ENCODE measurements at places on chromosomes 16 and 17.

DNA sequence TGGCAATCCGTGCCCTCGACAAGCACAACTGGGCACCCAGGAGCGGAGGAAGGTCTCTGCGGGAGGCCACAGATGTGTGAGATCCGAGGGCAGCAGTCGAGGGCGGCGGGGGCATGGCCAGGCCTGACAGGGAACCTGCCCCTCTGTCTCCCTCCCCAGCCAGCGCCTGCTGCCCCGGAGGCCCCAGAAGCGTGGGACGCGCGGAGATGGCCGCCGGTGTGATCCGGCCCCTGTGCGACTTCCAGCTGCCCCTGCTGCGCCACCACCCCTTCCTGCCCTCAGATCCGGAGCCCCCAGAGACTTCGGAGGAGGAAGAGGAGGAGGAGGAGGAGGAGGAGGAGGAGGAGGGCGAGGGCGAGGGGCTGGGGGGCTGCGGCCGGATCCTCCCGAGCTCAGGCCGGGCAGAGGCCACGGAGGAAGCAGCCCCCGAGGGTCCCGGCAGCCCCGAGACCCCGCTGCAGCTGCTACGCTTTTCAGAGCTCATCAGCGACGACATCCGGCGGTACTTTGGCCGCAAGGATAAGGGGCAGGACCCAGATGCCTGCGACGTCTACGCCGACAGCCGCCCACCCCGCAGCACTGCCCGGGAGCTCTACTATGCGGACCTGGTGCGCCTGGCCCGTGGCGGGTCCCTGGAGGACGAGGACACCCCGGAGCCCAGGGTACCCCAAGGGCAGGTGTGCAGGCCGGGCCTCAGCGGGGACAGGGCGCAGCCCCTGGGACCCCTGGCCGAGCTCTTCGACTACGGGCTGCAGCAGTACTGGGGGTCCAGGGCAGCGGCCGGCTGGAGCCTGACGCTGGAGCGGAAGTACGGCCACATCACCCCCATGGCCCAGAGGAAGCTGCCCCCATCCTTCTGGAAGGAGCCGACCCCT is 1.7 kb downstream of the PERCC1 start:
- no peak for DNase-seq

DNA sequence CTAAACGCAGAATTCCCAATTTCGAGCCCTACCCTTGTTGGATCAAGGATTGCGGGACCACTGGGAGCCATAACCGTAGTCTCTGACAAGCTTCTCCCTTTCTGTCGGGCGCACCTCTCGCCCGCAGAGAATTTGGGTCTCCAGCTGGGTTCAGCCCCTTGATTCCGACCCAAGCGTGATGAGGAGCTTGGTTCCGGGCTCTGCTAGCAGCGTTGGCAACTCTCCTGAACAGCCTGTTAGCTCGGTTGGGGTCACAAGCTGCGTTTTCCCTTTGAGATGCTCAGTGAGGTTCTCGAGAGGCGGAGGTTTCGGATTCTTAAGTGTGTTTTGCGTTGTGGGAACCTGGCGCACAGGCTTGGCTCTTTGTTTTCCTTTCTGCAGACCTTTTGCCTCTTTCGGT is 655 bp downstream of the ATXN1L start:
- peak; percentile 38 for DNase-seq

- peak; percentile 56 for DNase-seq
These were observed 237.3 kb upstream of the WSCD1 start for GRCh38 chr17:5832886-5833285.

GRCh38 chr17:46772475-46773220 is 45.8 kb downstream of the WNT3 start:
- no peak for DNase-seq

DNA sequence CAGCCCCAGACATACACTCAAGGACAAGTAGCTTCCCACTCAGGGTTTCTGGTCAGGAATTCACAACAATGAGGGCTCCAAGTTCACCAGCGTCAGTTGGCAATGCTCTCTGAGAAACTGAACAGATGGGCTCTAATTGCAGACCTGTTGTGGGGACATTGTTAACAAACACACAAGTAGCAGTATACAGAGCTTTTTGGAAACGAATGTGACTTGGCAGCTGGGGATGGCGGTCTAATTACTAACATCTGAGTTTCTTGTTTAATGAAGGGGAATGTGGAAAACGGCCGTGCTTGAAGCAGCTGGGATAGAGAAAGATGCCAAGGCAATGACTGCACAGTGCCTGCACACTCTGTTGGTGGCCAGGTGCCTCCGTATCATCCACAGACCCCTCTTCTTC is 316.1 kb upstream of the IRX3 start:
- no peak for DNase-seq

DNA sequence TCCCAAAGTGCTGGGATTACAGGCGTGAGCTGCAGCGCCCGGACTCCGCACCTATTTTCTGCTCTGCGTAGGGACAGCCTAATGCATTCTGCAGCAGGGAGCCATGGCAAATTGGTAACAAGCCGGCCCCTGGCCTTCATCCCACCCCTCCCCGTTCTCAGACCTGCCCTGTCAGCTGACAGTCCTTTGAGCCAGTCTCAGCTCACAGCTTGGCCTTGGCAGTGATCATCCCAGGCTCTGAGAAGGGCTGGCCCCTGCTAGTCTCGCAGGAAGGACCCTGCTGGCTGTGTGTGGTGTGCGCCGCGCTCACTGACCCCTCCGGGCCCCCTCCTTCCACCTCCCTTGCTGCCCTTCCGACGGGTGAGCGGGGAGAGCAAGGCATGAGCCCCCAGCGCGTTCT is 10.3 kb upstream of the NPTX1 start:
- no peak for DNase-seq

DNA sequence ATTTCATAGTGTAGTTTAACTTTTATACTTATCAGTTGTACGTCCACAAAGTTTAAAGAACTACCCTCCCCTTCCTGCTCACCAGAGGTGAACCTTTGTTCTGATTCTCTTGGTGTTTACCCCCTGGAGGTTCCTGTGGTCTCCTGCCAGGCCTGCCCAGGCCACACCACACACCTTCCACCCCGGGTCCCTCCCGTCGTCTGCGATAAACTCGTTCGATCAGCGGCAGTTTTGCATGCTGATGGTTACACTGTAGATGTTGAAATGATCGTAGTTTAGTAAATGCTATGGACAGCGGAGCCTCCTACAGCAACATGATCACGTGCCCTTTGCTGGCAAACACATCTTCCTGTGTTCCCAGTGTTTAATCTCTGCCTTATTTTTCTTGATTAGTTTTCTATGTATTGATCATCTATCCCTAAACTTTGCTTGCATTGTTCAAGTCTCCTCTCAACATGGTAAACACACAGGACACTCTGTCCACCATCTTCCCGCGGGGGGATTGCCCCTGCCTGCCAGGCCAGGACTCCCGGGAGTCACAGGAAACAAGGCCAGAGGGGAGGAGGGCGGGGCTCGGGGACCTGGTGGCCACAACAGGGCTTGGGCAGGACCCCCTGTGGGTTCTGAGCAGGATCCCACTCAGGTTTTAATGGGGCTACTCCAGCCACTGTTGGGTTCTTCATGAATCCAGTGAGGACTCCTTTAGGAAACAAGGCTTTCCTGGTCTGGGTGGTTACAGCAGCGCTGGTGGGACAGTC is 2.8 kb upstream of the ACSF3 start:
- DNase-seq, result no peak

GRCh38 chr17:61393550-61393903 is 6.1 kb upstream of the TBX2 start:
- no peak for DNase-seq

DNA sequence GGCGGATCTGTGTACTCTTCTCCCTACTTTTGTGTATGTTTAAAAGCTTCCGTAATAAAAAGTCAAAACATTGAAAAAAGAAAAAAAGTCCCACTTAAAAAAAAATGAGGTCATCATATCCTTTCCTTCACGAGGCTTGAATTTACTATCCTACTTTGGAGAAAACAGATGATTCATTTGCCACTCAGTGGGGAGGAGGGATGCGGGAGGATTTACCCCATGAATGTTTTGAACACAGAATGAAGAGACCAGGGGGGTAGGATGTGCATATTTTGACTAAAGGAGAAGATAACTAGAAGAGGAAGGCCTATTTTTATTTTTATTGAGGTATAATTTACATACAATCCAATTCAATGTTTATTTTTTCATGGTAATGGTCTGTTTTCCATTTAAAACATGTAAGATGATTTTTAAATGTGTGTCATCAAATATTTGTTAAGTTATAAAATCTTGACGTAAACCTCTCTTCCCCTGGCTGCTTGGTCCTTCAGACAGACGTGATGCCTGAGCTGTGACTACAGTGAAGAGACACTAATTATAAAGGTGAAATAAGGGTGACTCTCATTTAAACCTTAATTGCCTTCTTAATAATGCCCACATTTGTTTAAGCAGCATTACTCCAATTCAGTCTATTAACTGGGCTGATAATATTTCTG is 135.4 kb upstream of the AXIN2 start:
- DNase-seq, result peak; percentile 75

GRCh38 chr16:12661656-12662172 is 142.0 kb downstream of the CPPED1 start:
- DNase-seq, result peak; percentile 49

DNA sequence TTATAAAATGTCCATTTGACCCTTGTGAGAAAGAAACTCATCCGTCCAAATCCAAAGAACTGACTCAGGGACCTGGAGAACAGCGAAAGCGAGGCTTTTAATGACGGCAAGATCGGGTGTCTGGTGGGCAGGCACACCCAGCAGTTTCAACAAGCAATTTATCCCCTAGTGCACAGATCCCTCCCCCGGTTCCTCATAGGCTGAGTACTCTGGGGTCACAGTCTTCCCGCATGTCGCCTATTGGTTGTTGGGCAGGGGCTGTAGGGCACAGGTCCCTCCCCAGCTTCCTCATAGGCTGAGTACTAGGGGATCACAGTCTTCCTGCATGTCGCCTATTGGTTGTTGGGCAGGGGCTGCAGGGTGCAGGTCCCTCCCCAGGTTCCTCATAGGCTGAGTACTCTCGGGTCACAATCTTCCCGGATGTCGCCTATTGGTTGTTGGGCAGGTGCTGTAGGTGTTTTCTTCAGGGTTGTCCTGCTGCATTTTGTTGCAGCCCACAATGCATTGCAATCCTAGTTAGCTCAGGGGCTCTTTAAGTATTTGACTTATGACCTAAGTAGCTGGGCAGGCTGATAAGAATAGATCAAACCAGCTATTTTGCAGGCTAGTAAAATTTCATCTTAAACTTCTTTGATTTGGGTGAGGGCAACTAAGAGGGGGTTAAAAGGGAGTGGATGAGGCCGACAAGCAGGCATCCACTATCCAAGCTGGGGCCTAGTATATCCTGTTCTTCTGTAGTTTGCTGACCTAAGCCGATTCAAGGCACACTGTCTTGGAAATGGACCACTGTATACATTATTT is 3.6 kb upstream of the UTS2R start:
- DNase-seq, result peak; percentile 60

GRCh38 chr17:1880851-1881630 is 51.2 kb downstream of the RPA1 start:
- DNase-seq, result no peak

- DNase-seq, result peak; percentile 96
These were observed 176.8 kb upstream of the ASIC2 start for GRCh38 chr17:33469911-33470310.

DNA sequence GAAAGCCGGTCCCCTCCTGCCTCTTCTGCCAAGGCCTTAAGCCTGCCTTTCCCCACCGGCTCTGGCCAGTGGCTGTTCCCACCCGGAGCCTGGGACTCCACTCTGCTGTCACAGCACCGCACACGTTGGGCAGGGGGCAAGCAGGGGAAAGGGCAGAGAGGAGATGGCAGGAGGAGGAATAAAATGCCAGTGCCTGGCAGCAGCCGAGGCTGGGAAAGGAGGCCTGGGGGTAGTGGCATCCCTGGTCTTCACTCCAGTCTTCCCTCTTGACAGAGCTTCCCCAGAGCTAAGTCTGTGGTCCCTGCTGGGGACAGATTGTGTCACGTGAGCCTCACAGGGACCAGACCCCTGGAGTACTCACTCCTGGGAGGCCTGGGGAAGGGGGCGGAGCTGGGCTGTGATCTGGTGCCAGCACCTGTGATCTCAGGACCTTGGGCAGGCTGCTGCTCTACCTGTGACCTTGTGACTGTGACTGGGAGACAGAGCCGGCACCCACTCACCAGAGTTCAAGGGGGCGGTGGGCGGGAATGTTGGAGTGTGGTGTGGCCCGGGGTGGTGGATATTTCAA is 97.2 kb upstream of the GSE1 start:
- no peak for DNase-seq

DNA sequence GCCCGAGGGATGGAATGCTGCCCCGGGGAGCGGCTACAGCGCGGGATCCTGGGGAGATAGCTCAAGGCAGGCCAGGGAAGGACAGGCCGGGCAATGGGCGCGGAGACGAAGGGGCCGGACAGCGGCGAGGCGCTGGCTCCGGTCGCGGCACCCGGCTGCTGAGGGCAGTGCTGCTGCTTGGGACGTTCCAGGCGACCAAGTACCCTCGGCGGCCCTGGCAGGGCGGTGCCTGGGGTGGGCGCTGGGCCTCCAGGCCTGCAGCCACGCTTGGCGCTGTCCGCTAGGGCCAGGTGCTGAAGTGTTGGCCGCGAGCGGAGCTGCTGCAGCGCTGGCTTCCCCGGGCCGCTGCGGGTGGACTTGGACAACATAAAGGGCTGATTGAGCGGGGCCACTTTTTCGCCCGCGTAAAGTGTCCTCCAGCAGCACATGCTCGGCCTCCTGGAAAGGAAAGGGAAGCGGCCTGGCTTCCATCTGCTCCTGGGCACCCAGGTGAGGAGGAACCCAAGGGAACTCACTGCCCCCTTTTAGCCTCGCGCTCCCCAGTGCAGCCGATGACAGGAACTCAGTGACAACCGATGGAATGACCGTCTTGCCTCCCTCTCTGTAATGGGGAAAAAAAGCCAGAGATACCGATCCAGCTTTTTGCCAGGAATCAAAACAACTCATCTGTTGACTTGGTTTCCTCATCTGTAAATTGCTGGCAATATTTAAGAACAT is 23.7 kb downstream of the CLEC3A start:
- peak; percentile 72 for DNase-seq

DNA sequence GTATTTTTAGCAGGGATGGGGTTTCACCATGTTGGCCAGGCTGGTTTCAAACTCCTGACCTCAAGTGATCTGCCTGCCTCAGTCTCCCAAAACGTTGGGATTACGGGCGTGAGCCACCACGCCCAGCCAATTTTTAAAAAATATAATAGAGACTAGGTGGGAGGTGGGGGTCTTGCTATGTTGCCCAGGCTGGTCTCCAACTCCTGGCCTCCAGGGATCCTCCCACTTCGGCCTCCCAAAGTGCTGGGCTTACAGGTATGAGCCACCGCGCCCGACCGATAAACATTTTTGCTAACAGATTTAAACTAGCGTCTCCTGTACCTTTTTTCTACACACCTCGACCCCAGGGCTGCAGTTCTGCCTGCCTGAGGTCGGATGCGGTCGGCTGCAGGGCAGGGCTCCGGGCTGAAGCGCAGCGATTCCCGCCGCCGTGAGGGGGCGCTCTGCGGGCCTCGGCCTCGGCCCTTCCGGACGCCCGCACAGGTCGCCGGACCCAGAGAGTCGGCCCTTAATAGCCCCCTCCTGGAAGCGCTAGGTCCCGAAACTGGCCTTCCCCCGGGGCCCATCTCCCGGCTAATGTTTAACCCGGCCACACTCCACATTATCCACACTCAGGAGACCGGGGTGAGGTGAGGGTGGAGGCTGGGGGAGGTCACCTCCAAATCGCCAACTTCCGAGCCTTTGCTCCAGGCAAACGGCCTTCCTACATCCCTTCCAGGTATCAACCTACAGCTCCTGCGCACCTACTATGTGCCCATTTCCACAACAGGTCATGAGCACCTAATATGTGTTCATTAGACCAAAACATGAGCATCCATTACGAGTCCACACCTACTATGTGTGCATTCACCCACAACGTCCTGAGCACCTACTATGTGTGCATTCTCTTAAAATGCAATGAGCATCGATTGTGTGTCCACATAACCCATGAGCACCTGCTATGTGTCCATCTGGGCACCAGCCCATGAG is 2.0 kb upstream of the GLIS2 start:
- DNase-seq, result peak; percentile 53

All from fibroblast of villous mesenchyme (primary cell).